ENCODE measurements at places on chromosomes 4 and X.
A peak's percentile ranks its signal among the peaks of the same experiment; 100 is the strongest.

DNA sequence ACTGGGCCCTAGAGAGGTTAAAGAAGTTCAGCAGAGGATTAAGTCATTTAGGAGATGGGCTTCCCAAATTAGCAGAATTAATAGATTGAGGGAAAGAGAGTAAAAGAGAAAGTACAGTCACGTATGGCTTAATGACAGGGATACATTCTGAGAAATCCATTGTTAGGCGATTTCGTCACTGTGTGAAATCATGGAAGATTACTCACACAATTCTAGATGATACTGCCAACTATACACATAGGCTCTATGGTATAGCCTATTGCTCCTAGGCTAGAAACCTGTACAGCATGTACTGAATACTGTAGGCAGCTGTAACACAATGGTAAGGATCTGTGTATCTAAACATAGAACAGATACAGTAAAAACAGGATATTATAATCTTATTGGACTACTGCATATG, 180.6 kb downstream of the RNF150 start:
- no peak for DNase-seq

DNA sequence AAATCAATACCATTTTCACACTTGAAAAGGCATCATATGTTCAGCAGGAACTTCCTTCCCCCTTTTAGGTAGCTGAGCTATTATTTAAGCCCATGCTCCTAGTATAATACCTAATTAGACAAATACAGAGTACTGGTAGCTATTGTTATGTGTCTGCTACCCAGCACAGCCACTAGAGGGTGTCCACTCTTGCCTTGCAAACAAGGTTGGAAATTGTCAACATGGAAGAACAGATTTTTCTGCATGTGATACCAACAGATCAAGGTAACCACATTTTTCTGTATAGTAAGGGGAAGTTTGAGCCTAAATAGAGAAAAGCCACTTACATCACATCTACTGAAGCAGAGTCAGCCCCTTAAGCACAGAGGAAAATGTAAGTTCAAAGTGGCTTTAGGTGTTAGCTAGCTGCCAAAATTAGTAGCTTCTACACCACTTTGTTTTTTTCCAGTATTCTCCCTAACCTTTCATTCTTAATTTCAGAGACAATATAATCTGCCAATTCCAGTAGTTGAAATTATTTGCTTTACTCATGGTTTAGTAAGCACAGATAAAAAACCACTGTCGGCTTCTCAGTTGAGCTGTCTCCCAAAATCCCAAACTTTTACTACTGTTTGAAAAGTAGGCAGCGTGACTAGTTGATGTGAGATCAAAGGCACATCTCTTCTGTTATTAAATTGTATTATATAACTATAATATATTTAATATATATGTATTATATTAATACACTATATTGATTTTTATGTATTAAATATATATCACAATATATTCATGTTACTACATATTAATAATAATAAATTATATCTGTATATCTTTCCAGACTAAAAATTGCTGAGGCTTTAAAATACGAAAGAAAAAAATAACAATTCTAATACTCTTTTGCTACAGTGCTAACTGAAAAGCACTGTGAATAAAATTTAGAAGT, 38.2 kb downstream of the EDNRA start:
- DNase-seq = peak; percentile 83

- DNase-seq = no peak
Observed at GRCh38 chr4:156290811-156291210, 337.1 kb upstream of the CTSO start.

- DNase-seq = no peak
Observed at GRCh38 chrX:66410806-66411205, 228.1 kb downstream of the EDA2R start.

- no peak for DNase-seq
Observed at GRCh38 chrX:49082271-49082871, 2.7 kb upstream of the WDR45 start.

DNA sequence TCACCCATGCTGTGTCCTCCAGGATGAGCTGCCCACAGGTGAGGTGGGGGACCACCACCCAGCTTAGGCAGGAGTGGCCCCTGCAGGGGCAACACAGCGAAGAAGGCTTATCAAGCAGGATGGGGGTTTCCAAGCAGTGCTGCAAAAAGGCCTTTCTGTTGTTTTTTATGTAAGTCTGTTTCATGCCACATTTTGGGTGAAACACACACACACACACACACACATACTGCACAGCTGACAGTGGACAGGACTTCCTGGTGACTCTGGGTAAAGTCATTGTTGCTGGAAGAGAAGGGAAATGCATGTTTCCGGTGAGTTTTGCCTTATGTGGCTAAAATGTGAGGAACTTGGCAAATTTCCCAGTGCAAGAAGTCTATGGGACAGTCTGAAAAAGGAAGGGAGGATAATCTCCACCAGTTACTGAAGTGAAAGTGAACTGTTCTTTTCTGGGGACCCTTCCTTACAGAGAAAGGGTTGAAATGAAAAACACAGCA, 119.2 kb downstream of the IRF2 start:
- peak; percentile 47 for DNase-seq

DNA sequence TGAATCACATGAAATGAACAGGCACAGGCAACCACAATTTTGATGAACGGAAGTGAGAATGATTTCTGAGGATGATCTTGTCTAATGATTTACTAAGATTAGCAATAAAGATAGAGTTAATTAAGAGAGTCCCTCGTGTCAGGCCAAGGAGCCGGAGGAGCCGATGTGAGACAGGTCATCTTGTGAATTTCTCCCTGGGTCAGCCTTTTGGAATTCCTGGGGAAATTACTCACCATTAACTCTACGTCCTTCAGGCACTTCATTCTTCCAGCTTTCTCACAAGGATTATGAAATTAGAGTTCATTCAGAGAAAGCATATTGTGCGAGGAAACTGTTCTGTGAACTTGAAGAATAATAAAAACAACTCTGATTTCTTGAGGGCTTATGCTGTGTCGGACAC, 86.7 kb downstream of the PSAPL1 start:
- DNase-seq = no peak

GRCh38 chr4:91111556-91111955, 984.4 kb downstream of the CCSER1 start:
- no peak for DNase-seq

Data from DMS53 (cell line).